ENCODE measurements at places on chromosomes 6 and 20.

GRCh38 chr20:35954907-35955251, 577 bp upstream of the SCAND1 start:
- no peak for DNase-seq

DNA sequence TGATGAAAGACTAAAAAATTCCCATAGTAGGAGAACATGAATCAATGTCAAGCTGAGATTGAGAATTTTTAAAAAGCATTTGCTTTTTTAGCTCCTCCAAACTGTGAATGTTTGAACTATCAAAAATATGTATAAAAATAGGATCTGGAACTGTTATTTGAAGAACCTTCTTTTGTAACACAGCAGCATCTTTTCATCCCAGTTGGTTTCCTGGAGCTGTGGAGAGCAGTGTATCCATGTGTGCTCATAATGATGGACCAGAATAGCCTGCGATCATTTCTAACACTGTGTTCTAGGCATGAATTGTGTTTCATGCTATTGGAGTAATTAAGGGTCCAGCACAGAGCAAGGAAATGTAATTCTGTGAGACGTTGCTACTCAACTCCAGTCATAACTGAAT, 22.1 kb downstream of the MRAP2 start:
- DNase-seq = no peak

- DNase-seq = no peak
These were observed 46.3 kb downstream of the SOD2 start for GRCh38 chr6:159646733-159647132.

DNA sequence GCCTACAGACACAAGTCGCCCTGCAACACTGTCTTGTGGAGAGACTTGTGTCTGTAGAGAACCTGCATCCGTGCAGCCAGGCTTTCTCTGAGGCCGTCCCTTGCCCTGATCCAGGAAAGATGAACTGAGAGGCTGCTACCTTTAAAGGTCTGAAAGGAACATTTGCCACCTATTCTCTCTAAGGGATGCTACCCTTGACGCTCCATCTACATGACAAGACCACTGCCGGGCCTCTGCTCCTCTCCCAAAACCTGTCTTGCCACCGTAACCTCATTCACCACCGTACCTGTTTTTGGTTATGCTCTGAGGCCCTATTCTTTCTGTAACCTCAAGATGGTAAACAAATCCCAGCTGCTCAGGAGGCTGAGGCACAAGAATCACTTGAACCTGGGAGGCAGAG, 73.9 kb downstream of the FOXF2 start:
- DNase-seq = no peak

DNA sequence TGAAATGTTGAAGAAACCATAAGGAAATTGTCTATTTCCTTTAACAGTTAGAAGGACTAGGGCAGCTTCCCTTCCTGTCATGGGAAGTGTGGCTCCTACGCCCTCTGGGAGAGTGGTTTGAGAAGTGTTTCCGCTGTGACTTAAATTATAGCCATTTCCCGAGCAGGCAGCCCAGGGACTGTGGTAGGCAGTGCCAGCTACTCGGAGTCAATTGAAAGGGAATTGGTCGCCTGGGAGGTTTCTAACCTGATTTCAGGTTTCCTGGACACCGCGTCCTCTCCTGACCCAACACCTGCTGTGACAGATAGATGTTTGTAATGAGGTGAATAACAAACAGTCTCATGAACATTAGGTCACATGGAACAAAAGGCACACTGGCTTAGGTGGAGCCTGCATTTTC, 256.1 kb upstream of the PLCB4 start:
- DNase-seq = no peak

DNA sequence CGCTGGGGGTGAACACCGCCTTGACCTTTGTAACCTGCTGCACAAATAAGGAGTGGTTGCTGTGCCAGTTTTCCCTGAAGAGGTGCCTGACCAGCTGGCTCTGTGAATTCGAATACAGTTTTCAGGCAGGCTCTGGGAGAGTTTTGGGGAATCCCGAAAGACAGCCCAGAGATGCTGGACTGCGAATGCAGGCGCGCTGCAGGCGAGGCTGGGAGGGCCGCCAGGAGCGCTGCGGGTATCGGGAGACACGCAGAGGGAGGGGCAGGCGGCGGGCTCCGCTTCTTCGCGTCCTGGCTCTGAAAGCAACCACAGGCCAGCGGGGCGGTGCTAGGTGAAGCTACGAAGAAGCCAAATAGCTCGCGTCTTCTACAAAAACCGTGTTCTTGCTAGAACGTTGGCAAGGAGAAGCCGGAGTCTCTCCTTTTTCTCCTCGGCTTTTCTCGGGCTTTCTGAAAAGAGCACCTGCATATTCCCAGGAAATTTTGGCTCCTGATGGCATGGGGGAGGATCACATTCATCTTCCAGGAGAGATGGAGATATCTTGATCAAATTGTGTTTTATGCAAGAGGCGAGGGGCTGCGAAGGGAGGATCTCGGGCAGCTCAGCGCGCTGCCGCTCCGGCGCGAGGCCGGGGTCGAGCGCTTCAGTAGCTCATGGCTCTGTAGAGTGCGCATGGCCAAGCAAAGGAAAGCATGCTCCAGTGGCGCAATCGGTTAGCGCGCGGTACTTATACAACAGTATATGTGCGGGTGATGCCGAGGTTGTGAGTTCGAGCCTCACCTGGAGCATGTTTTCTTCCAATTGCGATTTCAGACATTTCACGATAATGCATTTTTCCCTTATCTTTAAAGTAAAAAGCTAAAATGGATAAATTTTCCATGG, 158.1 kb upstream of the ZNF184 start:
- DNase-seq = peak; percentile 36

DNA sequence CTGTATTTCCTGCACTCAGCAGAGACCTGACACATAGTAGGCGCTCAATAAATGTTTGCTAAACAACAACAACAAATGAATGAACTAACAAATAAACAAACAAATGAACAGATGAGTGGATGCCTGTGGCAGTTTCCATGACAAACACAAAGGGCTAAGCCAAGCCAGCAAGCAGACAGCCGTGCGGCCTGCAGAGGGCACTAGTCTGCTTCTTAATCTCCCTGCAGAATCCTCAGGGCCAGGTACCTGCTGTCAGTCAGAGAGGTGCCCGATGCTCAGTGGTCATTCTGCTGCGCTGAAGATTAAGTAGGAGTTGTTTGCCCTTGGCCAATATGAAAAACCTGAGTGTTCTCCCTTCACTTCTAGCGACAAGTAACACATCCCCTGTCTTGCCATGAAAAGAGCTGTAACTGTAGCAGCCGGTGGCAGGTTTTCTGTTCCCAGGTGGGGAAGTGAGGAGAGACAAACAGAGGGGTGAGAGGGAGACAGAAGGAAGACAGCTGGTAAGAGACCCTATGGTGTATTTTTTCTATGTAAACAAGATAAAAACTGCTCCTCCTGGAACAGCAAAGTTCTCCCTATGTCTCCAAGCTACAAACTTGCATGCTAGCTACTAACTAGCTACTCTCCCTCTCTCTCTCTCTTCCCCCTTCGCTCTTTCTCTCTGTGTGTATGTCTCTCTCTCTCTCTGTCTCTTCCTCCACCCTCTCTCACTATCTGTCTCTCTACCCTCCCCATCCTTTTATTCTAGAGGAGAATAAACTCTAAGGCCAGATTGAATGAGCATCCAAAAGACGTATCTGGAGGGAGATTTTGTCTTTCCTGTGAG, at the start of gene MC3R:
Gene MC3R, plus strand, starts transcription at position 779 of the 829 bp plus-strand sequence. CDS start 112 bp downstream, outside the sequence.
- DNase-seq = peak; percentile 16

GRCh38 chr6:112149719-112150263, 62.4 kb downstream of the FAM229B start:
- no peak for DNase-seq

- DNase-seq = no peak
These were observed 40.4 kb downstream of the GCLC start for GRCh38 chr6:53504512-53504911.

- no peak for DNase-seq
These were observed 178.1 kb upstream of the MARCKS start for GRCh38 chr6:113679051-113679450.

- DNase-seq = no peak
These were observed 70.4 kb upstream of the IPCEF1 start for GRCh38 chr6:154426997-154427396.

DNA sequence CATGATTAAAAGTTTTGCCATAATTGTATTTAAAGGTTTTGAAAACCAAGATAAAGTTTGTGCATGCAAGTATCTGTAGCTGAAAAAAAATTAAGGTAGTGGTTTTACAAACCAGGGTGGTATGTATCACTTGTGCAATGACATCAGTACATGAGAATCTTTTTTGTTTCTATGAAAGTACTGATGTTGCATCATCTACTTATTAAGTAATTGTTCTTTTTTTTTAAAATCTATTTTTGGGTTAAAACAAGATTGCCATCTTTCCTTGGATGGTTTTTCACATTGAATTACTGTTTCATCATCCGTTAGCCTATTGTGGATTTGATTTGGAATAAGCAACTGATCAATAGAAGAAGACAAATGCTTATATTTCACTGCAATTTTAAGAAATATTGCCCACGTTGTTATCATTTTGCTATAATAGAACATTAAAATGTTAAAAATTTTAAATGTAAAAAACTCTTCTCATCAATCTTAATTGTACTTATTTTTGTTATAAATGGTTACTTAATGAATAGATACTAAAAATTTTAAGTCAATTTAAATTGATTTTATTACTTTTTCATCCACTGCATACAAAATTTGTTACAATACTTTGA, 39.8 kb upstream of the TAGAP start:
- no peak for DNase-seq

DNA sequence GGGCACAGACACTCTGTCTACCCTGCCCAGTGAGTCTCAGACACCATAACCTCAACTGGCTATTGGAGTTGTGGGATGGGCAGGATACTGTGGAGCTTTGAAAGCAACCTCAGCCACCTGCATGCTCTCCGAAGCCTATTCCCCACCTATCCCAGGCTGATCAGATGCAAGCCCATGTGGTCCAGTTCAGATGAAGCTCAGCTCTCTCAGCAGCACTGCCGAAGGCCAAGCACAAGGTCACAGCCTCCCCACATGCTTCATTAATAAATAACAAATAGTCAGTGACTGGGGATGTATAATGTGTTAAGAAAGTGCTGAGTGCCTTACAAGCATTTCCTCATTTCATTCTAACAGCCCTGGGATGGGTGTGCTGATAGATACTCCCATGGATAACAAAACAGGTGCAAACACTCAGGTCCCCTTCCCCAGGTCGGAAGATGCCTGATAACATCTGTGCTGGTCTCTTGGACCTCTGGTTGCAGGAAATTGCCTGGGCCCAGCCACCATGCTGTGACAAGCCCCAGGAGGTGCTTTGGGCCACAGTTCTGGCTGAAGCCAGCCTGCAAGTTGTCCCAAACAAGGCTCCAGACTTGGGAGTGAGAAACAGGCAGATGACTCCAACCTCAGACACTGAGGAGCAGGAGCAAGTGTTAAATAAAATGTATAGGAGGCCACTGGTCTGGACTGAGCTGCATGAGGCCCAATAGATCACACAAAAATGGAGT, 3.7 kb downstream of the ACSS1 start:
- no peak for DNase-seq

DNA sequence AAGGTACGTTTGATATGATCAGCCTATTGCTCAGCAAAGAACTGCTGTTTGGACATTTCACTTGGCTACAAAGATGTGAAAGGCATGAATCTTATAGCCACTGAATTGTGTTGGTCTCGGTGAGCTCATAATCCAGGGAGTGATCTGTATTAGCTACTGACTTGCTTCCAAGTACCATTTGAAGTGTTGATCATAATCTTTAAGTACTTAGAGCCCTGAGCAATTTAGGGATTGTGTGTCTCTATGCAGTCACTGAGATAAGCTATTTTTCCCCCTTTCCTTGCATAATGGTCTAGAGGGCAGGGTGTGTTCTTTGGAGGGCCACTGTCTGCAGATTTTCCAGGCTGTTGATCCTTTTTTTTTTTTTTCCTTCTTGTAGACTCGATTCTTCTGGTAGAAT, 393.6 kb downstream of the ESR1 start:
- no peak for DNase-seq

DNA sequence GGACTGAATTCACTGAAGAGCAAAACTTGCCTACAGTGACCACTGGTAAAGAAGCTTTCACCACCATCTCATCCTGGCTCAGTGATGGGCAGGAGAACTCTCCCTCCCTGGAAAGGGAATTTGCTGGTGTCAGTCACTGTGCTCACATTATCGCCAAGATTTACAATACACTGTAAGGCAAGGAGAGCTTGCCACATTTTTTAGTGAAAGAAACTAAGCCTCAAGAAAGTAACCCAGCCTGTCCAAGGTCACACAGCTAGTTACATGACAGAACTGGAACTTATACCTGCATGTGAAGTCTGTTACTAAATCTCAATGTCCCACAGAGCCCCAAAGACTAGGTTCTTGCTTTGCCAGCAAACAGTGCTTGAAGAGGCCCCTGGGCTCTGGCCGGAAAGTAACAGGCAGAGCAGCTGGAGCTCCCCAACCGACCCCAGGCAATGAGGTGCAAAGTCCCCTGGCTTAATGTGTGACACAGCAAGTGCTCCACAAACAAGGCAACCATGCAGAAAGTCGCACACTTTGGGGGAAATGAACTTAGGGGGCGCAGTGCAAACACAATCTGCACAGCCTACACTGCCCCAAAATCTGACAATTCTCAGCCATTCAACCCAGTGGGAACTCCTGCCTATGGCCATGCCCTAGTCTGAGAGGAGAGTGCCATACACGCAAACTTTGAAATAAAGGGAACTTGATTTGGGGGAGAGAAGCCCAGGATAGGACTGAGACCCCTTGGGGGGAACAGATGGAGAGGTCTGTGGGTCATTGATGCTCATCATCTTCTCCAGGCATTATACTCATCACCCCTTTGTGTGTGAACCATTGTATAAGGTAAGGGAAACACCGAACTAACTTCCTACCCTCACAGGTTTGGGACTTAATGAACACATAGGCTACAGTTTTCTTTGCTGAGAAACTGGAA, 1.9 kb downstream of the BCL2L1 start:
- no peak for DNase-seq

DNA sequence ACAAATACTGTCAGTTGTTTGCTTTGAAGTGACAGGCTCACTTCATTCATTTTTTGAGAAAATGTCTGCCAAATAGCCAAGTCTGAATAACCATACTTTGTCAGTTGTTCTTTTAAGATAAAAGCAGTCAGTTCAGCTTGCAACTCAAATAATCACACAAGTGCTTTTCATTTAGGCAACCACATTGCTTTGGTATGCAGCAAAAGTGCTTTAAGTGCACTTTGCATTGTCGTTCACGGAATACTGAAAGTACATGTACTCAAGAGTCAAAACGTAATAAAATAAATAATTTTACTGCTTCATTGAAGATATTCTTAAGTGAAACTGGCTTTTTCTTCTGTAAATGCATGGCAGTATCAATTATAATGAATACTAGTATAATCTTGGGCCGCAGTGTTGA, 107.2 kb downstream of the MMS22L start:
- DNase-seq = no peak

GRCh38 chr20:57968120-57968519, 258.3 kb upstream of the PMEPA1 start:
- DNase-seq = no peak

- no peak for DNase-seq
These were observed 1.1 kb downstream of the ID1 start for GRCh38 chr20:31605902-31606803.

DNA sequence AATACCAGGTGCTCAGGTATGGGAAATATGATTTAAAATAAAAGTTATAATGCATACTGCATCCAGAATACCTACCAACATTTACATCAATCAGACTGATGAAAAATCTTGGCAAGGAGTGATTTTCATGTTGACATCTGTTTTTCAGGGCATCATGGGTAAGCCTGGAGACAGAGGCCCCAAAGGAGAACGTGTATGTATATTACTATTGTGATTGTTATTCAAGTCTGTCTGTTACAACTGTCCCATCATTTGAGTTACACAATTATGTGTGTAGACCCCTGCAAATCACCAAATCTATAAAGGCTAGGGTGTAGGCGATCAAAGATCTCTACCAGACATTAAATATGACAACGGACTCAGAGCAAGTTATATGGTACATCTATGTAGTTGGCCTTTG, 118.2 kb downstream of the COL9A1 start:
- no peak for DNase-seq

Measured in stimulated activated CD8-positive, alpha-beta memory T cell treated with anti-CD3 and anti-CD28 coated beads, Interleukin-7, amount 100 ng/mL, for 24 hours (primary cell).